ENCODE measurements at places on chromosomes 5 and 9.
A peak's percentile ranks its signal among the peaks of the same experiment; 100 is the strongest.

GRCh38 chr5:50863534-50864170, 197.2 kb downstream of the PARP8 start:
- DNase-seq = no peak

- DNase-seq = no peak
Observed at GRCh38 chr9:9492506-9492905, 1120.3 kb downstream of the PTPRD start.

GRCh38 chr5:150021491-150022157, 21.1 kb downstream of the HMGXB3 start:
- DNase-seq = no peak

- DNase-seq = no peak
Observed at GRCh38 chr5:162703914-162704313, 636.3 kb downstream of the GABRG2 start.

DNA sequence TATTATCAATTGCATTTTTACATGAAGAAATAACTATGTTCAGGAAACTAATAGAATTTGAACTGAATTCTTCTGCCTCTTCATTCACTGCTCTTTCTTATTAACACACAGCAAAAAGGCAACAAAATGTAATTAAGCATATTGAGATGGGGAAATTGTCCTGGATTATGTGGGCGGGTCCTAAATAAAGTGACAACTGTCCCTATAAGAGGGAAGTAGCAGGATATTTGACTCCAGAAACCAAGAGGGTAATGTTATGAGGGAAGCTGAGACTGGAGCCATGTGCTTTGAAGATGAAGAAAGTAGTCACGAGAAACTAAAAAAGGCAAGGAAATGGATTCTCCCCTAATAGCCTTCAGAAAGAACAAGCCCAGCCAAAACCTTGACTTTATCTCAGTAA, 311.2 kb upstream of the PIK3R1 start:
- DNase-seq = no peak

- peak; percentile 49 for DNase-seq
Observed at GRCh38 chr9:111957856-111958631, 61.4 kb downstream of the UGCG start.

DNA sequence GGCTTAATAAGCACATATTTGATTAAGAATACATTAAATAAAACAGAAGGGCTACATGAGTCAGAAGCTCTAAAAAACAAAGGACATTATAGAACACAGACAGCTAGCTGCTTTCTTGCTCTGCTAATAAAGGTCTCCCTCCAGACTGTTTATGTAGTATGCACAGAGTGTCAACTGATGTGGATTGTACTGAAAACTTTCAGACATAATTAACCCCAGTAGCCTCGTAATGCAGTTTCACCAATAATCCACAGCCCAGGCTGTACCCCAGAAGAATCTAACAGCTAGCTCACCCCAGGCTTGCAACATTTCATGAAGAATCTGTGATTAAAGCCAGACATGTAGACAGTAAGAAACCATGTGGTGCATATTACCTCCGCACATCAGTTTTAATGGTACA, 30.8 kb downstream of the FGF10 start:
- no peak for DNase-seq

DNA sequence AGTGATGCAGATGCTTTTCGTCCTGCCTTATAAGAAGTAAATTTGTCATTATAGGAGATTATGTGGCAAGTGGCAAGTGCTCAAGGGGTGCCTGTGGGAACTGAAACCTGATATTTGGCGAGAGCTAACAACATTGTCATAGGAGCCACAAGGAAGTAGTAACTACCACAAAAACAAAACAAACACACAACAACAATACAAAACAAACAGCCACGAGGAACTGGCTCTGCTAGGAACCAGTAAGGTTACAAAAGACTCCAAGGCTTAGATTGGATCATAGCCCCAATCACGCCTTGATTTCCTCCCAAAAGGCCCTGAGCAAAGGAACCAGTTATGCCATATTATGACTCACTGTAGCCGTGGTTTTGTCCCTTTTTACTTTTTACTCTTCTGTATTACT, 1045.2 kb downstream of the CDH12 start:
- no peak for DNase-seq

GRCh38 chr9:21993893-21994555, at the start of gene CDKN2A:
Gene CDKN2A (minus strand): TSS chr9:21994392.
- DNase-seq = no peak

GRCh38 chr9:19552282-19553105, 143.7 kb downstream of the ACER2 start:
- no peak for DNase-seq

DNA sequence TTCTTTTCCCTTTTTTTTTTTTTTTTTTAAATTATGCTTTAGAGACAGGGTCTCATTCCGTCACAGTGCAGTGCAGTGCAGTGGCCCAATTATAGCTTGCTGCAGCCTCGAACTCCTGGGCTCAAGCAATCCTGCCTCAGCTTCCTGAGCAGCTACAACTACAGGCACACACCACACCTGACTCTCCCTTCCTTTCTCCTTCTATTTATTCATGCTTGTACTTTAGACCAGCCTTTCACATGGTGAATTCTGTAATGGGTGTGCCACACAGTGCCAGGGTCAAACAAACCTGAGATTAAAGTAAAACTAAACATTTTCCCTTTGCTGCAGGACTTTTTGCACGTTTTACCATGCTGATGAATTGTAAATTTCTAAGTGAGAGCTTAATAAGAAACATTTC, 8.0 kb downstream of the SH3RF2 start:
- no peak for DNase-seq

GRCh38 chr5:35476797-35477196, 140.9 kb upstream of the SPEF2 start:
- DNase-seq = no peak

GRCh38 chr9:81266086-81266485, 423.3 kb downstream of the TLE1 start:
- DNase-seq = no peak

GRCh38 chr5:135979510-135979909, 24.7 kb upstream of the LECT2 start:
- no peak for DNase-seq

GRCh38 chr9:133141833-133142595, 21.0 kb upstream of the RALGDS start:
- no peak for DNase-seq

GRCh38 chr9:93572636-93573515, 3.5 kb upstream of the PHF2 start:
- DNase-seq = no peak

DNA sequence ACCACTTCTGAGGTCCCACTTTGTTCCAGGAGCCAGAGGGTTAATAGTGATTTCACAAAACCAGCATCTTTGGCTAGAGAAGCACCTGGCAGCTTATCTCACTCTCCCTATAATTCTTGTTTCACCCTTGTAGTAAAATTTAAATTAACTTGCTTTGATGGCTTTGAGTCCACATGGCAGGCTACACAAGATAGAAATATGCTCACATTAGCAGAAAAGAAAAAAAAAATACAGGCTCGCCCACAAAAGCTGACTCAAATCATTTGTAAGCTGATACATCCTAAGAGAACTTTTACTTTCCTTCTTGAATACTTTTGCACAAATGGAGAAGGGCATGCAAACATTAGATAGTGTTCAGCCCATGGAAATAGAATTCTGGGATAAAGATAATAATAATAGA, 36.2 kb downstream of the TNFSF15 start:
- no peak for DNase-seq

DNA sequence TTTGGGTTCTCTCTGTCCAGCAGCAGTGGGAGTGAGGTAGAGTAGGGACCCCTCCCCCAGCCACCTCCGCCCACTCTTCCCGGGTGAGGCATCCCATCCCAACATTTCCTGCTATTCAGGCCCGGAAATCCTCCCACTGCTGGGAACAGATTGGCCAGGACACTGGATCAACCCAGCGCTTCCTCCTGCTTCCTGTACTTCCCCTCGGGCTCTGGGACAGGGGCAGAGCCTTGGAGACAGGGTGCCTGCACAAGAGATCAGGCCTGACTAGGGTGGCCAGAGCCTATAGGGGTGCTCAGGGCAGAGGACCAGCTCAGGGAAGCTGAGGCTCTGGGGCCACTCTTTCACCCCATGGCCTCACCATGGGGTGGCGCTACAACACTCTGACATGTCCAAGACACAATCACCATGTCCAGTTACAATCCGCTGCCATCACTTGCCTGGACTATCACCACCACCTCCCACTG, 14.5 kb downstream of the SH2D3C start:
- DNase-seq = no peak

DNA sequence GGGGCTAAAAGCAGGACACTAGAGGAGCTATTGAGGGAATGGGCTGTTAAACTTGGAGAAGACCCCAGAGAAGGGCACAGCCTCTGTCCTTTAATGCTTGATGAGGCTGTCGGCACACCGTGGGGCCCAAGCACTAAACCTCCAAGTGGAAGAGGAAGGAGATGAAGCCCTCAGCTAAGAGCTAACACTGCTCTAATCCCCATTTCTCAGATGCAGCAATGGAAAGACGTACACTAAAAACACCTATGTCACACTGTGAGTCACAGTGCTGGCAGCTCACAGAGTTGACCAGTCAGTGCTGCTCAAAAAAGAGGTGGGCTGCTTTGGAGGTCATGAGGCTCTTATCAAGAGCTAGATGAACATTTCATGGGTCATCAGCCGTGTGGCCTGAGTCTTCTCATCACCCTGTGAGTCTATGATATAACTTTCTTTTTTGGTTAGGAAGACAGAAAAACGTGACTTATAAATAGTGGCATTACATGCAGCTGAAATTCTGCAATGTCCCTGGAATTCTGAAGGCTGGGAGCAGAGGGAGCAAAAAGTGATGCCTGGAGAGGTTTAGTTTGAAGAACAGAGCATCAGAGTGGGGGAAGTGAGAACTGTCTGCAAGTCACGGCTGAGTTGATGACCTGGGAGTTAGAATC, 21.5 kb downstream of the TNFSF8 start:
- no peak for DNase-seq

GRCh38 chr5:77210964-77211690, 647 bp downstream of the PDE8B start:
- no peak for DNase-seq

DNA sequence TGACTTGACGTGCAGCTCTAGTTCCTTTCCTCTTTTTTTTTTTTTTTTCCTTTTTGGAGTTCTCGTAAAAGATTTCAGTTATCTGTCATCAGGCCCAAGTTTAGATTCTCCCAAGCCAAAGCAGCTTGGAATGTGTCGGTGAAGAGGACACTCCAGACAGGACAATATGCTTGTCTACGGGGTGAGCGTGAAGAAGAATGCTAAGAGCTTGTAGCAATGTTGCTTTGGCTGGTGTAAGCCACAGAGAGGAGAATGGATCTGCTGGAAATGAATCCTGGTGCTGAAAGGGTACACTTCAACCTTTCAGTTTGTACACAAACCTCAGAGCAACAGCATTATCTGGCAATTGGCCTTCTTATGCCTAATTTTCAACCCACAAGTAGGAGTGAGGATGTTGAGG, 92.4 kb downstream of the ISL1 start:
- no peak for DNase-seq

- no peak for DNase-seq
Observed at GRCh38 chr9:98907055-98907454, 36.7 kb upstream of the COL15A1 start.

GRCh38 chr9:91346644-91347043, 15.1 kb downstream of the AUH start:
- no peak for DNase-seq

- no peak for DNase-seq
Observed at GRCh38 chr5:75052192-75053053, at the start of gene GCNT4. Gene GCNT4 (minus strand): TSS chr5:75052558. CDS start chr5:75030037, 22,521 bp downstream.

- DNase-seq = no peak
Observed at GRCh38 chr9:88874391-88874790, 116.9 kb upstream of the S1PR3 start.

DNA sequence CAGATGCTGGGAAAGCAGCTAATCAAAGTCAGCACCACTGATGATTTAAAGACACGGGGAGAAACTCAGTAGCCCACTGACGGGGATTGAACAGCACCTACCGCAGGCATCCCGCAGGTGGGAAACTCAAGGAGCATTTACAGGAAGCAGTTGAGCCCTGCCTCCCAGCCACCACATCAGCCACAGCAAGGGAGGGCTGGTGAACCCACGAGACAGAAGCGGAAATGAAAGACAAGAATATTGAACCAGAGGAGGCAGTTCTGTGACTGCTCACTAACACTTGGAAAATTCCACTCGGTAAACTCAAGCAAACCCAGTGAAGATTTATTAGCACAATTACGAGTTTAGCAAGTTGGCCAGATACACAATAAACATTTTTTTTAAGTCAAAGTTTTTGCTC, 10.6 kb upstream of the FAM163B start:
- no peak for DNase-seq

DNA sequence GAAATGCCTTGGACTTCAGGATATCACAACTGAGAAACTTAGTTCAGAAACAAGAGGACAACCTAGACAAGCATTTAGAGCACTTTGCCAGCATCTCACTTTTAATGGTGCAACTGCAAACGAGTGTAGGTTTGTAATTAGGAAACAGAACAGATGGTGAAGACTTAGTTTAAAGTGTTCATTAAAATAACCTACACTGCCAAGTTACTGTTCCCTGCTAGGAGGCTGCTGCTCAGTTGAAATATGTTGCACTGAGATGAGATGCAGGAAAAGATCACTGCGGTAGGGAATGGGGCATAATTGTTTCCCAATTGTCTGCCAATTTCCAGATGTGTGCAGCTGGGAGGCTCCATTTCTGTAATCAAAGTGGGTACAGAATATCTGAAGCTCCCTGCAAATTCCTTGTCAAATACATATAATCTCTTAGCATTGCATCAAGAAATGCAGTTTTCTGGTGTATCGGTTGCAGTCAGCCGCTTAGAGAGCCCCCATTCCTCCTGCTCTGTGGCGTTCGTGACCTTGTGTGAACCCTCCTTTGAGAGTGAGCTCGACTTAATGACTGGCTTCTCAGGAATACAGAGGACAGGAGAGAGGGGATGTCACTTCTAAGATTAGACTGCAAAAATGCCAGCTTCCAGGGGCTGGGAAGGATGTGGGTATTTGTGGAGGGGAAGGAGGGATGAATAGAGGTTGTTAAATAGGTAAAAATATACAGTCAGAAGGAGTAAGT, 448.9 kb downstream of the MED10 start:
- no peak for DNase-seq

DNA sequence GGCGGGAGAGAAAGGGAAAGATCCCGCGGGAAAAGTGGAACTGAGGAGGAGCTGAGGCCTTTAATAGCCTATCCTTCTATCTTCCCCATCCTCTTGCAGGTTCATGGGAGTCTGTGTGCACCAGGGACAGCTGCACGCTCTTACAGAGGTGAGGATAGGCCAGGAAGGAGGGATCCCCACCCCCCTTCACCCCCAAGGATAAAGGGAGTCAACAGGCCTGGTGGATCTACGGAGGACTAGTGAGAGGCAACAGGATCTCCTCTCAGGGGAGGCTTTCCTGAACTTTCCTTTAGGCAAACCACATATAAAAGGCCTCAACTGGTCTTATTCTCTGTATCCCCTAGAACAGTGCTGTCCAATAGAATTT, 1.1 kb downstream of the TESK1 start:
- DNase-seq = no peak

DNA sequence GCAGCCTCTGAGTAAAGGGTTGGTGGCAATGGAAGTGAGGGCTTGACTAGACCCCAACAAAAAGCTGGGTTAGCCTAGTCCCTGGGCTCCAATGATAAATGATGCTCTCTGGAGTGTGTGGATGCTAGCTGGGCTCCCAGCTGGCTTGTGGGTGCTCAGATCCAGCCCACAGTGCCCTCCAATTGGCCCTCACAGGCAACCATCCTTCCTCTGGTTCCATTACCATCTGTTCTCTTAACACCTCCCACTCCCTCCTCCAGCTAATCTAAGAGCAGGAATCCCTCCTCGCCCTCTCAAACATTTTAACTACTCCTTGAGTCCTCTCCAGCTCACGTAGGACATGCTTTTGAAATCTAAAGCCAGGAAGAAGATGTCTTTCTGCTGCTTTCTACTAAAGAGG, 25.2 kb upstream of the FRMD3 start:
- DNase-seq = peak; percentile 13

- no peak for DNase-seq
Observed at GRCh38 chr9:99362321-99362720, 140.2 kb downstream of the SEC61B start.
